ENCODE measurements at places on chromosomes 6 and 20. TPM values are rescaled to one million over a fixed set of nuclear protein-coding genes. Genes with fewer than 3 reads are reported as not detected.

GRCh38 chr6:149446791-149447376 is 37.9 kb downstream of the ZC3H12D start:
- H3K36me3 ChIP-seq, result peaks cover 9% of the 10 kb centered on the region
- no peak for DNase-seq
- no peak overlapping the region for H3K27ac ChIP-seq
- H3K27me3 ChIP-seq, result no peaks in the 10 kb centered on the region

The INSM1 gene
- 31.5 TPM for total RNA-seq

The GPX5 gene
- total RNA-seq, result not detected

GRCh38 chr6:168990019-168990751 is 263.5 kb downstream of the THBS2 start:
- H3K27ac ChIP-seq, result no peak overlapping the region
- no peaks in the 10 kb centered on the region for H3K4me1 ChIP-seq
- no peaks in the 10 kb centered on the region for H3K36me3 ChIP-seq
- H3K27me3 ChIP-seq, result no peaks in the 10 kb centered on the region

- no peak for DNase-seq
- H3K4me3 ChIP-seq, result no peak overlapping the region
- H3K27me3 ChIP-seq, result no peaks in the 10 kb centered on the region
- H3K4me1 ChIP-seq, result peaks cover 33% of the 10 kb centered on the region
- peaks cover 70% of the 10 kb centered on the region for H3K36me3 ChIP-seq
Measured at GRCh38 chr6:36904114-36904513, 18.4 kb downstream of the C6orf89 start.

DNA sequence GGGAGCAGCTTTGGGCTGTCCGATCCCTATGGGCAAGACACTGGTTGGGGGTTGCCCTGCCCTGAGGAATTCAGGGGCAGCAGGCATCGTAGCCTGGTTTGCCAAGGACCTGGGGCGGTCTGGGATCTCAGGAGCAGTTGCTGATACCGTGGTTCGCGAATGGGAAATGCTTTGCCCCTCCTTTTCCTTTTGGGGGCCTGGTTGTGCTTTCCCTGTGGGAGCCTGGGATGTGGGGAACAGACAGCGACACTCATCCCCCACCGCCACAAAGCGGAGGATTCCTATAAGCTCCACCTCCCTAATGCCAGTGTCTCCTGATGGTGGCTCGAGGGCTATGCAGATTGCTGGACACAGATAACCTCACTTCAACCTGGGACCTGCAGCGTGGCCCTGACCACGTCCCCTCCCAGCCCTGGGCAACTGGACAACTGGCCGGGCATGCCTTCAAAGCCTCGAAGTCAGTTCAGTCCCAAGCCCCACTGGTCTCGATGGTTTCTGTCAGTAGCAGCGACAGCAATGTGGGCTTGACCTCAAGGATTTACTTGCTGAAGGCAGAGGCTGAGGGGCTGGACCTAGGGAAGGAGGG is 3.3 kb downstream of the CEBPB start:
- peak overlapping the region; percentile 93 for H3K4me3 ChIP-seq
- peaks cover 29% of the 10 kb centered on the region for H3K36me3 ChIP-seq
- no peaks in the 10 kb centered on the region for H3K27me3 ChIP-seq
- H3K4me1 ChIP-seq, result peaks cover 28% of the 10 kb centered on the region
- no peak for DNase-seq
- peak overlapping the region; percentile 96 for H3K27ac ChIP-seq

- no peak for DNase-seq
- H3K36me3 ChIP-seq, result no peaks in the 10 kb centered on the region
- no peaks in the 10 kb centered on the region for H3K27me3 ChIP-seq
- H3K4me3 ChIP-seq, result no peak overlapping the region
- no peak overlapping the region for H3K27ac ChIP-seq
- H3K4me1 ChIP-seq, result no peaks in the 10 kb centered on the region
Measured at GRCh38 chr6:56806368-56806767, 148.5 kb upstream of the BEND6 start.
